ENCODE measurements at places on chromosomes 4 and X. TPM values are rescaled to one million over a fixed set of nuclear protein-coding genes. Genes with fewer than 3 reads are reported as not detected.

GRCh38 chrX:147962476-147962875 lies 18.7 kb upstream of the FMR1NB start:
- no peak for DNase-seq

The AKAP4 gene
- not detected for total RNA-seq

- DNase-seq: no peak
Measured at GRCh38 chrX:82458207-82458754, 1049.8 kb upstream of the POU3F4 start.

GRCh38 chr4:80138551-80139538 lies 58.5 kb upstream of the PRDM8 start:
- no peak for DNase-seq

GRCh38 chr4:153497091-153497531 lies 31.0 kb downstream of the TMEM131L start:
- no peak for DNase-seq

DNA sequence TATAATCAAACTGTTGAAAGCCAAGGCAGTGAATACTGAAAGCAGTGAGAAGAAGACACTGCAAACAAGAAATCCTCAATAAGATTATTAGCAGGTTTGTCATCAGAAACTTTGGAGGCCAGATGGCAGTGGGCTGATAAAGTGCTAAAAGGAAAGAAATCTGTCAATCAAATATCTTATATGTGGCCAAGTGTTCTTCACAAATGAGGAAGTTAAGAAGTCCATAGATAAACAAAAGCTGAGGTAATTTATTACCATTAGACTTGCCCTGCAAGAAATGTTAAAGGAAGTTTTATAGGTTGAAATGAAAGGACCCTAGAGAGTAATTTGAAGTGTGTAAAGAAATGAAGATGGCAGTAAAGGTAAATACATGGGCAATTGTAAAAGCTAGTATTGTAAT lies 586.6 kb downstream of the RAPGEF2 start:
- DNase-seq: no peak

The DCAF12L1 gene
- total RNA-seq: not detected

DNA sequence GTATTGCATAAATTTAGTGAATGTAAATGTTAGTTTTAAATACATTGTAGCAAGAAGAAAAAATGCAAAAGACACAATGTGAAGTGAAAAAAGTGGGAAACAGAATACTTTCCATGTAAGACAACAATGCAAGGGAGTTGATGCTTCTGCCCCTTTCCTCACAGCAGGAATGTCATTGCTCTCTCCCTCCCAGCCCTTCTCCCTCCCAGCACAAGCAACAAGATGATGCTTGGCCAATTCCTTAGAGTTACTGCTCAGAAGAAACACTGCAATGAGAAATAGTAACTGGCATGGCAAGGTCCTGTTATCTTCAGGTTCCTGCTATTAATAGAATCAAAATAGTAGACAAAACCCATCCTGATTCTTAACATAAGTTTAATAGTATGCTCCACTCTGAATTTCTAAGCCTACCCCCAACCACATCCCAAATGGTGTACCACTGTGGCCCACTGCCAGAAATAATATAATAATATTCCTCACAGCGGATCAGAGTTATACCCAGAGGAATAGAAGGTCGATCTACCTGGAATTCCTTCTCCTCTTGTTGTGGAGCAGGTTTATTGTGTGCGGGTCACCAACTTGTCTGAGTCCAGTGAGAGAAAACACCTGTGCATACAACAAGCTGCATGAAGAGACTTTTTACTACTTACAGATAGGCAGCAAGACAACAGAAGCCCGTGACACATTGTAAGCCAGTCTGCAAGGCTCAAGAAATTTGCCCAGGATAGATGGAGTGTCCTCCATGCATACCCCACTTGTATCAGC lies 69.8 kb upstream of the SLC7A11 start:
- DNase-seq: no peak

DNA sequence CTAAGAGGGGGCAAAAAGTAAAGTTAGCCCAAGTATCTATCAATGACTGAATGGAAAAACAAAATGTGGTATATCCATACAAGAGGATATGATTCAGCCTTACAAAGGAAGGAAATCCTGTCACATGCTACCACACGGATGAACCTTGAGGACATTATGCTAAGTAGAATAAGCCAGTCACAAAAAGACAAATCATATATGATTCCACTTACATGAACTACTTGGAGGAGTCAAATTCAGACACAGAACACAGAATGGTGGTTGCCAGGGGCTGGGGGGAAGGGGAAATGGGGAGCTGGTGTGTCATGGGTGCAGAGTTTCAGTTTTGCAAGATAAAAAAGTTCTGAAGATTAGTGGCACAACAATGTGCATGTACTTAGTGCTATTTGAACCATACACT lies 101.8 kb downstream of the SH3KBP1 start:
- no peak for DNase-seq

DNA sequence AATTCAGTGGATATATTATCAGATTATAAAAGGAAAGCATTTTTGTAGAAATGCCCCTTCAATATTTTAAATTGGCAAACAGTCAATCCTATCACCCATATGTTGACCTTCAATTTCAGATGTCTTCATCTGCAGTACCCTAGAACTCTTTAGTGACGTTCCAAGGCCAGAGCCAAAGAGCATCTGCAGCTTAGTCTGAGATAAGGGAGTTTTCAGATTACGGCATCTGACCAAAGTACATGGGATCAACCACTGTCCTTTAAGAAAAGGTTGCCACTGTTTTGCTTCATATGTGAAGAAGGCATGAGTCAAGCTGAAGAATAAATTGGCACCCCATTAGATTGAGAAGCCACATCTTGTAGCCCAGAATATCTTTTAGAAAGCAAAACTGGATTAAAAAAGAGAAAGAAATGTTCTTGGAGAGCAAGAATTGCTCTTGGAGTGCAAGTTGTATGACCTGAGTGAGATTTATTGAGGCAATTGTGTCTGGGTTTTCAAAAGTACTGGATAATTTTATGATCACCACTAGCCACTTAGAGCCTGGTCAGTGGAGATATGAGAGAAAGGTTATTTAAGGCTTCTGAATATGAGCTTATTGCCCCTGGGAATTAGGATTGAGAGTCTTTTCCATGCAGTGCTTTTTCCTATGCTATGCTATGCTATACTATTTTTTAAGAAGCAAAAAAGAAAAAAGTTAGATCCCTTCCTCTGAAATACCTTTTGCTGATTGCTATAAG lies 251.9 kb upstream of the NR3C2 start:
- no peak for DNase-seq

DNA sequence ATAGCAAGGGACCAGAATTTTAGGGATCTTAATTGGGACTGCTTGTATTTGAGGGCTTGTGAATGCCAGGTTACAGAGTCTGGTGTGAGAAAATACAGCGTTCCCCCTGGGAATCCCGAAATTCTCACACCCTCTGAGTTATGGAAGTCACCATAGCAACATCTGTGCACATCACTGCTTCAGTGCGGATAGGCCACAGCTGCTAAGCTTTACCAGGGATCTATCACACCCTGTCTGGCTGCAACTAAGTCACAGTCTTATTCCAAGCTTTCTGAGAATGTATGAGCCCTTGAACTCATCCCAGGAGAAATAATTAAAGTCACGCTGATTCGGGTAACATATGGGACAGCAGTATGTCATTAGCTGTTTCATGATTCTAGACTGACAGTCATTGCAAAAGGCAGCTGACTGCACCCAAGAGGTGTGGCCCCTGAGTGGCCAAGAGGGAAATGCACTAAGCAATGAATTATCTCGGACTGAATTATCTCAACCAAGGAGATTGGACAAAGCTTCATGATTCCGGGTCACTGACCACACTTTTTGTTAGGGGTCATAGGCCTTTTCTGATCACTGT lies 46.7 kb upstream of the BTC start:
- no peak for DNase-seq

DNA sequence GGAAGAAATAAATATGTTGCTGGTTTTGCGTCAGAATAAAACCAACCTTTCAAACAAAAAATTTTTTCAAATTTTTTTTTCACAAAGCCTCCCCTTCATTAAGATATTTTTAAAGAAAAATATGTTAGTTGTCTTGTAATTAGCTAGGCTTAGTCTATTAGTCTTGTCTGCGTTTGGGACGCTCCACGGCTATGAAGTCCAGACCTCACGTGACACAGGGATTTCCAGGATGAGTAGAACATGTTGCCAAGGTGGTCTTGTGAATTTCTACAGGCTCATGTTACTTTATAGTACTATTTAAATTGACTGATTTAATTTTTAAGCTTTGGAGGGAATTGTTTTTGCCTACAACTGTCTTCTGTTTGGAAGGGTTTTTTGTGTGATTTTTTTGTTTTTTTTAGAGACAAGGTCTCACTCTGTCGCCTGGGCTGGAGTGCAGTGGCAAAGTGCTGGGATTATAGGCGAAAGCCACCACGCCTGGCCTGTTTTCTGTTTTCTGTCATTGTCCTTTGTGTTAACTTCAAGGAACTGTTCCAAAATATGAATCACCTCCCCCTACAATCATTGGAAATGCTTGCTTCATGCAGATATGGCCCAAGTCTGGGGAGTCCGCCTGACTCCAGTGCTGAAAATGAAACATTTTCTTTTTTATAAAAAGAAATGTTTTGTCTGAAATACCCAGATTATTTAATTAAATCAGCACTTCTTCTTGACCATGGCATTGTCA lies 26.2 kb downstream of the TMEM144 start:
- no peak for DNase-seq

The PPP1R2C gene
- total RNA-seq: not detected

DNA sequence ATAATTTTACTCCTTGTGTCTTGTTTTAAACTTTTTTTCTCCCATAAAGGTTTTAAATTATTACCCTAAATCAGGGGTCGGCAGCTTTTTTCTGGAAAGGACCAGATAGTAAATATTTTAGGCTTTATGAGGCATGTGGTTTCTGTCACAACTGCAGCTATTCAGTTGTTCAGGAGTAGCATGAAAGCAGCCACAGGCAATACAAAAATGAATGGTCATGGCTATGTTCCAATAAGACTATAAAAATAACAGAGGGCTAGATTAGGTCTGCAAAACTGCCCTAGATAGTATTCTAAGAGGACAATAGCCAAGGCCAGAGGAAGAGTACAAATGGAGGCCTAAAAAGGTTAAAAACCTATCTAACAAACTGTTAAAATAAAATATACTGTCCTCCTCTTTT lies 24.6 kb downstream of the HERC5 start:
- no peak for DNase-seq

GRCh38 chrX:53265771-53266574 lies 15.4 kb downstream of the IQSEC2 start:
- DNase-seq: no peak

GRCh38 chr4:123478859-123479345 lies 82.3 kb downstream of the SPRY1 start:
- DNase-seq: no peak

The CACNA1F gene
- total RNA-seq: 0.47 TPM

DNA sequence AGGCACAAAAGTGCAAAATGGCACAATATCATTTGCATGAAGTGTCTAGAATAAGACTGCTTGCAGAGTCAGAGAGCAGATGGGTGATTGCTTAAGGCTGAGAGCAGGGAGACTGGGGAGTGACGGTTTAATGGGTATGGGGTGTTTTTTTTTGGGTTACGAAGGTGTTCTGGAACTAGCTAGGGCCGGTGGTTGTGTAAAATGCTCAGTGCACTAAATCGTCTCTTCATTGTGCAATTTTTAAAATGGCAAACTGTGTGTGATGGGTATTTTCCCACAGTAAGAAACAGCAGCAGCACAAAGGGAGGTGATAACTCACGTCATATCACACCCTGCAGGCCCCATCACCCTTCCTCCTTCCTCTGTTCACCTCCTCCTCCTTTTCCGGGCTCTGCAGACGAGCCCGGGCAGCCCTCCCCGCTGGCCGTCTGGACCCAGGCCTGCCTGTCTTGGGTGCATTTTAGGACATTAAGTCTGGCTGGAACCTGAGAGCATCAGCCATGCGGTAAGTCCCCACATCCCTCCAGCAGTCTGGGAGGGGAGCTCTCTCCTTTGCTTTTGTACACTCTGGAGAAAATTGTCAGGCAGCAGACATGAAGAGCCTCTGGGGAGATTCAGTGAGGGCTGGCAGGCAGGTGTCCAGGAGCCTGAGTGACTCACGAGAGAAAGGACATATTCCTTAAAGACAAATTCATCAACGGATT lies 42.7 kb downstream of the ASMT start:
- DNase-seq: no peak

GRCh38 chr4:76716020-76716419 lies 181.9 kb downstream of the SOWAHB start:
- no peak for DNase-seq

- DNase-seq: no peak
Measured at GRCh38 chr4:5267408-5267807, 216.1 kb downstream of the STK32B start.

DNA sequence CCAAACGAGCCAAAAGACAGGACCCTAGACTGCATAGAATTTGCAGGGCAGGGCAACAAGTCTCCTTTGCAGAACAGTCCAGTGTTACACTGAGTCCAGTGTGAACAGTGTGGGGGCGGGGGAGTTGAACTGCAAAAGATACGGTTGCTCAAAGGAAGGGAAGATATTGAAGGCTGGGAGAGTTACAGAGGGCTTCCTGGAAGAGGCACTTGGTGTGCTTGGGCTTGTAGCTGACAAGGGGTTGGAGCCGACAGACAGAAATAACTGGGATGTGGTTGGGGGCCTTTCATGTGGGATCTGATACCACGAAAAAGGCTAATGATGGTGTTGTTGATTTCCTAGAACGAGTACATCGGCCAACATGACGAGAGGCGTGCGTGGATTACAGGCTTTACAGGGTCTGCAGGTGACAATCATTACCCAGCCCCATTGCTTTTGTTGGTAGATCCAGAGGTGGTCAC lies 6.1 kb downstream of the XPNPEP2 start:
- no peak for DNase-seq

The IL1RAPL1 gene
- total RNA-seq: 4.7 TPM

The BDH2 gene
- 25.6 TPM for total RNA-seq

DNA sequence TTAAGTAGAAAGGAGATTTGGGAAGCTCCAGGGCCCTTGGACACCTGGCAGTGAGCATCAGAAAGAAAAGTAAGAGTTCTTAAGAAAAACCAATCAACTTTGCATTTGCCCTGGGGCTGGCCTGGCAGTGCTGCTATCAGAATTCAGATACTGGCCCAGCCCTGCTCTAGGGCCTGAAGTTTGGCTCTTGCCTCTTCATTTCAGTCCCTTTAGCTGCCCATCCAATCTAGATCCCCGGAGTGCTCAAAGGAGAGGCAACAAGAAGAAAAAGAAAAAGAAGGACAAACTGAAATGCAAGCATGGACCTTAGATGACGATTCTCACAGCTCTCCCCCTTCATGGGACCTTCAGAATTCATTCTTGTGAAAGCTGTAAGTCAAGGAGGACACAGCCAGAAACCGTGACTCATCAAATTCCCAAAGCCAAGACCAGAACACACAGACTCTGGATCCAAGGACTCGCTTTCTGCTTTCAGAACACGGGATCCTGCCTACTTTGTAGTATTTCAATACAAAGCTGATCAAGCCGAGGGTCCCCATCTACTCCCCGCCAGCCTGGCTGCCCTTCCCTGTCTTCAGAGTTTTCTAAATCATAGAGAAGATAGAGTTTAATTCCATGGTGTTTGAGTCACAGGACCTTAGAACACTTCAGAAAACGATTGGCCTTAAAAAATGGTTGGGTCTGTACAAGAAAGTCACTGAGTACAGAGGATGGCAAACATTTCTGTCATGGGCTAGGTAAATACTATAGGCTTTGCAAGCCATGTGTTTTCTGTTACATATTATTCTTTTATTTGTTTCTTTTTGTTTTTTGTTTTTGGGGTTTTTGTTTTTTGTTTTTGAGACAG lies 103.7 kb downstream of the RBM47 start:
- DNase-seq: no peak

The MFAP3L gene
- 3.9 TPM for total RNA-seq

The RPA4 gene
- 0.22 TPM for total RNA-seq

Measured in left ventricle myocardium superior (tissue), 1 donor.